ENCODE measurements at places on chromosomes 5 and 9.
A peak's percentile ranks its signal among the peaks of the same experiment; 100 is the strongest.

DNA sequence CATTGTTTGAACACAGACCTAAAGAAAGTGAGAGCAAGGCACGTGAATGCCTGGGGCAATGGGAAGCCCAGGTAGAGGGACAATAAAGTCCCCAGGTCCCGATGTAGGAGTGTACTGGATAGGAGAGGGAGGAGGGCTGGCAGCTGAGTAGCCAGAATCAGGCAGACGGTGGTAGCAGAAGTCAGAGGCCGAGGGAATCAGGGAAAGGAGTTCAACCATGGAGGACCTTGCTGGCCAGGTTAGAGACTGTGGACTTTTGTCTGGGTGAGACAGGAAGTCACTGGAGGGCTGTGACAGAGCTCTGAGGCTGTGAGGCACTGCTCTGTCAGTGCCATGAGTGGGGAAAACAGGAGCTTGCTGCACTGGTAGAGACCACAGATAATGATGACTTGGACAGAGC lies 248.2 kb downstream of the EFNA5 start:
- DNase-seq: no peak
- no peaks in the 10 kb centered on the region for H3K4me1 ChIP-seq
- H3K36me3 ChIP-seq: no peaks in the 10 kb centered on the region
- no peak overlapping the region for H3K4me3 ChIP-seq
- no peak overlapping the region for H3K27ac ChIP-seq

- no peaks in the 10 kb centered on the region for H3K36me3 ChIP-seq
- no peak within 1 kb of the TSS for H3K27ac ChIP-seq
- no peak within 1 kb of the TSS for H3K4me3 ChIP-seq
- H3K27me3 ChIP-seq: peaks cover 4% of the 10 kb centered on the region
- peaks cover 13% of the 10 kb centered on the region for H3K4me1 ChIP-seq
- no peak for DNase-seq
Measured at GRCh38 chr9:113463418-113464285, at the start of gene RGS3. TSS of gene RGS3 (plus strand) at chr9:113463727. CDS start at chr9:113463803, 76 bp downstream.

DNA sequence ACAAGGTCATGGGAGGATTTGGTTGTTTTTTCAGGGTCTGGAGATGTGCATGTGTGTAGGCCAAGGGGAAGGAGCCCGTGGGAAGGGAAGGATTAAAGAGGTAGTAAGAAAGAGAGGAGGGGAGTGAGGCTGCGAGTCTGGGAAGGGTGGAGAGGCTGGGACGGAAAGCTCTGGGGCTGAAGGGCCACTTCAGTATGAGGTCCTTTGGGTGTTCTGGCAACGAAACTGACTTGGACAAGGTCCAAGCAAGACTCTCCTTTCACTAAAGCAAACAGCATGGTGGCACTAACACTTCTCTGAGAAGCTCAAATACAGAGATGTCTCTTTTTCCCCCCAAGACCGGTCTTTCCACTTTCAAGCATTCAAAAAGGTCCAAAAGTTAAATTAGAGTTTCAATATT lies 394.5 kb downstream of the ARHGEF28 start:
- no peaks in the 10 kb centered on the region for H3K4me1 ChIP-seq
- peaks cover 8% of the 10 kb centered on the region for H3K27me3 ChIP-seq
- H3K27ac ChIP-seq: no peak overlapping the region
- H3K36me3 ChIP-seq: no peaks in the 10 kb centered on the region
- DNase-seq: no peak

GRCh38 chr5:139844472-139845145 lies 49.0 kb downstream of the PSD2 start:
- peak; percentile 44 for DNase-seq
- H3K36me3 ChIP-seq: no peaks in the 10 kb centered on the region
- H3K4me3 ChIP-seq: no peak overlapping the region
- H3K27ac ChIP-seq: no peak overlapping the region
- H3K4me1 ChIP-seq: peaks cover 2% of the 10 kb centered on the region

DNA sequence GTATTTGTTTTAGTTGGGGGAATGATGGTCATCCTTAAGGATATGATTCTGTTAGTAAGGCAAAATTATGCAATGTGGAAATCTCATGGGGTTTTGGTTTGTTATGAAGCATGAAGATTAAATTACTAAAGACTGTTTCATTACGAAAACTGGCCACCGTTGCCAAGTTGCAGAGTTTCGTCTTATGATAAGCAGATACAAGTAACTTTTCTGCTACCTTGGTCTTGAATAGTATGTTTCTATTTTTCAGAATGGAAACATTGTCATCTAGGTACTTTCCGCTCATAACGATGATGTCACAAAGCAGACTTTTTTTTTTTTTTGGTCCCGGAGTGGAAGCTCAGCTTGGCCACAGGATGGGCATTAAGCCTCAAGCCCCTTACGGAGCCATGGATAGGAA lies 4.2 kb downstream of the CCNI2 start:
- peak overlapping the region; percentile 73 for H3K27ac ChIP-seq
- peaks cover 8% of the 10 kb centered on the region for H3K27me3 ChIP-seq
- no peak overlapping the region for H3K4me3 ChIP-seq
- H3K36me3 ChIP-seq: peaks cover 14% of the 10 kb centered on the region
- peak; percentile 57 for DNase-seq

Measured in T-helper 2 cell treated with Interferon-gamma antibody and Interleukin-4, amounts not matched to agents 5 μg/mL and 100 μg/mL, for 36 hours (primary cell).